A673 (cell line): ENCODE measurements at places on chromosomes 2 and 18. TPM values are rescaled to one million over a fixed set of nuclear protein-coding genes. Genes with fewer than 3 reads are reported as not detected.

DNAH7 gene
- total RNA-seq, result 0.95 and 1.9 TPM in 2 replicates

DPY30 gene
- total RNA-seq, result 90.8 and 96.2 TPM in 2 replicates

ARHGAP15 gene
- total RNA-seq, result not detected in 2 replicates

GALNT3 gene
- total RNA-seq, result 2.5 and 4.6 TPM in 2 replicates

MGAT4A gene
- total RNA-seq, result 0.09 and 0.39 TPM in 2 replicates

ABHD1 gene
- total RNA-seq, result 0.22 TPM in 1 of 2 replicates, not detected in the other

GPAT2 gene
- not detected in 2 replicates for total RNA-seq

IL36G gene
- total RNA-seq, result not detected in 2 replicates

RAMP1 gene
- 22.0 and 24.8 TPM in 2 replicates for total RNA-seq

CCDC85A gene
- 0.15 and 0.39 TPM in 2 replicates for total RNA-seq

SMYD1 gene
- not detected in 2 replicates for total RNA-seq

PRKAG3 gene
- not detected in 2 replicates for total RNA-seq

MTERF4 gene
- 39.4 and 39.8 TPM in 2 replicates for total RNA-seq

ERFE gene
- total RNA-seq, result 6.1 and 8.6 TPM in 2 replicates

MOCOS gene
- total RNA-seq, result not detected in 2 replicates

ADAM23 gene
- 0.21 and 0.44 TPM in 2 replicates for total RNA-seq

SCTR gene
- total RNA-seq, result 0.50 TPM in 1 of 2 replicates, not detected in the other

TBR1 gene
- 0.17 and 0.44 TPM in 2 replicates for total RNA-seq

CRIM1 gene
- total RNA-seq, result 35.3 and 46.5 TPM in 2 replicates

HRH4 gene
- 0.15 TPM in 1 of 2 replicates, not detected in the other for total RNA-seq

RSAD2 gene
- total RNA-seq, result 2.1 and 2.2 TPM in 2 replicates

DTNA gene
- 18.6 and 20.0 TPM in 2 replicates for total RNA-seq

GALNT13 gene
- total RNA-seq, result not detected in 2 replicates

SCN9A gene
- 3.5 and 4.2 TPM in 2 replicates for total RNA-seq

PXDN gene
- 162 and 175 TPM in 2 replicates for total RNA-seq

CCBE1 gene
- 0.42 TPM in 1 of 2 replicates, not detected in the other for total RNA-seq

SPOPL gene
- 20.3 and 21.1 TPM in 2 replicates for total RNA-seq
